Stimulated activated CD8-positive, alpha-beta memory T cell treated with anti-CD3 and anti-CD28 coated beads, Interleukin-12 subunit alpha, Interleukin-12 subunit beta, amount 100 ng/mL, for 4 hours (primary cell): ENCODE measurements at places on chromosomes 4 and X.

- peak; percentile 5 for DNase-seq
Measured at GRCh38 chrX:107628662-107629539, 591 bp downstream of the PRPS1 start.

GRCh38 chrX:131521824-131522223 lies 22.1 kb upstream of the OR13H1 start:
- no peak for DNase-seq

GRCh38 chr4:56505269-56506130 lies at the start of gene ARL9:
ARL9 (plus strand) TSS chr4:56505791; CDS start chr4:56505863, 72 bp downstream.
- DNase-seq = peak; percentile 31

DNA sequence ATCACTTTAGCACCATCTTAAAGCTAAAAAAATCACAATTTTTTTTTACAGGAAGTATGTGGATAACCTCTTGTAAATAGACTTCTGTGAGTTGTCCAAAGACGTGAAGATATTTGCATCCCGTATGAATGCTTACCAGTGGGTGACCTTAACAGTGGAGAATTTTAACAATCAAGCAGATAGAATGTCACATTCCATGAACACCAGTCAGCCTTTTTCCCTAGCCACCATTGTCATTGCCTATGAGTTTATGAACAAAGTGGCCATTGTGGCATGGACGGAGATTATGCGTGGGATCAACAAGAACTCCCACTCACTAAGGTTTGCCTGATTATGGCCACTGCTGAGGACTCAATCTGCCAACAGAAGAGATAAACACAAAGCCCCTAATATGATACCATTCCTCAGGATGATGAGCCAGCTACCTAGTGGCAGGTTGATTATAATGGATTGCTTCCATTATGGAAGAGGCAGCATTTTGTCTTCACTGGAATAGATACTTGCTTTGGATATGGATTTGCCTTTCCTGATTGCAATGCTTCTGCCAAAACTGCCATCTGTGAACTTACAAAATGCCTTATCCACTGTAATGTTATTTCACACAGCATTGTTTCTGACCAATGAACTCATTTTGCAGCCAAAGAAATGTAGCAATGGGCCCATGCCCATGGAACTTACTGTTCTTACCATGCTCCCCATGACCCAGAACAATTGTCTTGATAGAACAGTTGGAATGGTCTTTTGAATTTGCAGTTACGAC lies 830.9 kb upstream of the NDST4 start:
- no peak for DNase-seq

DNA sequence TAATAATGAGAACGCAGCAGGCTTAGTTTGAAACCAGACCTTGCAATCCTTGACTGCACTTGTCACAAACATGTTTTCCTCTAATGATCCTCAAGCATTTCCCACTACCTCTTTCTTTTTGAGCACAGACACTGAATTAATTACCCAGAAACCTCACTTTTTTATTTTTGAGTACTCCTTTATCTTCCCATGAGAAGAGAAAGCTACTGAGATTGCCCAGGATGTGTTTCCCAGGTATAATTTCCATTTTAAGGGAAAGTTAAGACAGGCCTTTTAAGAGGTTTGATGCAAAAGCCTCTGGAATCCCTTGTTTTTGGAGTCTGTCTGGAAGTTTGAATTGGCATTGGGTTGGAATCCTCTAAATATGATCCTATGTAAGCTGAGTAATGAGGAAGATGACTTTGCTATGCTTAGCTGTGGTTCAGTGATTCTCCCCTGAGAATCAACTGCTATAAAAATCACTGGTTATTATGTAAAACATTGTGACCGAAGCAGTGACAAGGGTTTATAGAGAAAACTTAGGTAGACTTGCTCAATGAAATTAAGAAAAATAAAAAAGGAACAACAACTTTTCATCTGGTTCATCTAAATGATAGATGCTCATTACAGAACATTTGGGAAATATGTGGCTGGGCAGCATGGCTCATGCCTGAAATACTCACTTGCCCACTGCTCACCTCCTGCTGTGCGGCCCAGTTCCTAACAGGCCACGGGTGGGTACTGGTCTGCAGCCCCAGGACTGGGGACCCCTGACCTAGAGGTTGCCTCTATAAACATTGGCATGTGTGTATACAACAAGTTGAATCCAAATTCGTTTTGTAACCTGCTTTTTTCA lies 10.8 kb upstream of the RHOH start:
- DNase-seq = no peak

DNA sequence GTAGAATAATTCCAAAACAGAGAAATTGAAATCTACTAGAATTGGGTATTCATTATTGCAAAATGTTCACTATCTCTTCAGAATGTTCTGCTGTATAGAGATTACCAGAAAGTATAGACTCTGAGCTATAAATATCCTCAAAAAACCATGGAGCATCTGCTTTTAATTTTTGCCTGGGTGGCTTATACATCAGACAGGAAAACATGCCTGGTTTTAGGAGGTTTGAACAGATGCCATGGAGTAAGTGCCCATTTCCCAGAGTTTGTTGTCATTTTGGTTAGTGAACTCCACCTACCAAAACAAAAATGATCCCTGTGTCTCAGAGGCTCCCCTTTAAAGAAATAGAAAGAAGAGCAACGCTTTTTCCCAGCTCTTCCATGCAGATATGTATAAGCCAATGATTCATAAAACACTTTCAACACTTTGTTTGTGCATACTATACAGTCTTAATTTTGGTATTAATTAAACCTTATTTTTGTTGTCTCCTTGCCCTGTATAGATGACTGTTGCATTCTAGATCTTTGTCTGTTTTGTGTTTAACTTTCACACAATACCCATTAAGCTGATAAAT lies 68.7 kb downstream of the MEPE start:
- DNase-seq = no peak

DNA sequence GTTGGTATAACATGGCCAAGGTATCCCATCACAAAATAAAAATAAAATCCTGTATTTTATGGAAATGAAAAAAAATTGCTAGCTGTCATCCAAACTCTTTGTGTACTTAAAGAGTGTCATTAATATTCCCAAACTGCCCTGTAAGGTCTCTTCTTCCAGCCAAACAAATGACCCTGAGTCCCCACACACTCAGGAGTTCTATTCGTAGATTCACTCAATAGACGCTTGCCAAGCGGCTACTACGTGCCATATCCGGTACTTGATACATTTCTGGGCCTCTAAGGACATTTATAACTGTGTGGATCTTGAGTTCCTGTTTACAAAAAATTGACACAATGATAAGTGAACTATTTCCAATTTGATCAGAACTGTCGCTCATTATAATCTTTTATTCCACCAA lies 245.1 kb downstream of the SCFD2 start:
- DNase-seq = no peak

GRCh38 chr4:92501456-92501855 lies 197.7 kb downstream of the GRID2 start:
- no peak for DNase-seq

- DNase-seq = no peak
Measured at GRCh38 chr4:98692411-98692810, 34.0 kb upstream of the TSPAN5 start.

DNA sequence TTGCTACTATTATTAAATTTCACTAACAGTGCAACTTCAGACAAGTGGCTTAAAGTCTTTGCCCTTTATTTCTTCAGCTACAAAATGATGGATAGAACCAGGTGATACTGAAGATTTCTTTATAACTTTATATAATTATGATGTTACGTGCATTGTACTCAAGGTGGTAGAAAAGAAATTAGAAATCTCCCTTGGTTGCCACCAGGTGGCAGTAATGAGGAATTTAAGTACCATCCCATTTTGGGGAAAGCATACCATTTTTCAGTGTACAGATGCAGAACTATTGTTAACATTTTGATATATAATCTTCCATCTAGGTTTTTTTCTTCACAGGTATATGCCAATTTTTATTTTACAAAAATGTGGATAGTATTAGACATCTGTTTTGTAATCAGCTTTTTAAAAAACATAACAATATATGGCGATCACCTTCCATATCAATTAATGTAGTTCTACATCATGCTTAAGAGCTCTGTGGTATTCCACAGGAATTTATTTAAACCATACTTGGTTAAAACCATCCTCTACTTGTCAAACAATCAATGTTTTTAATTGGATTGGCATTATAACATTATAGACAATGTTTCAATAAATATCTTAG lies 37.7 kb upstream of the RAB33B start:
- DNase-seq = no peak

GRCh38 chrX:57902633-57903032 lies 7.6 kb downstream of the ZXDA start:
- DNase-seq = no peak

DNA sequence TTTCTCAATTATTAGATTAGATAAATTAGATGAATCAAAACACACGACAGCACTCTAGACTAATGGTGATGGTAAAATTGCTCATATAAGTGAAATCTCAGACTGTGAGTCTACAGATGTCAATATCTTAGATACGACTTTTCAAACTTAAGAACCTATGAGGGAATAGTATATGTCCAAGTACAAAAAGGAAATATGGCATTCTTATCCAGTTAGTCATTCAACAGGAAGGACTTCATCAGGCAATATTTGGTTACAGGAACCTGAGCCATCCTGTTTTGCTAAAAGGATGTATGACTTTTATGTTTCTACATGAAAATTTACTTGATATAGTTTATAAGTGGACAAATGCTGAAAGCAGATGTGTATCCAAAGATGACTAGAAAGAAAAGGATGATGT lies 107.0 kb downstream of the CT47B1 start:
- no peak for DNase-seq

DNA sequence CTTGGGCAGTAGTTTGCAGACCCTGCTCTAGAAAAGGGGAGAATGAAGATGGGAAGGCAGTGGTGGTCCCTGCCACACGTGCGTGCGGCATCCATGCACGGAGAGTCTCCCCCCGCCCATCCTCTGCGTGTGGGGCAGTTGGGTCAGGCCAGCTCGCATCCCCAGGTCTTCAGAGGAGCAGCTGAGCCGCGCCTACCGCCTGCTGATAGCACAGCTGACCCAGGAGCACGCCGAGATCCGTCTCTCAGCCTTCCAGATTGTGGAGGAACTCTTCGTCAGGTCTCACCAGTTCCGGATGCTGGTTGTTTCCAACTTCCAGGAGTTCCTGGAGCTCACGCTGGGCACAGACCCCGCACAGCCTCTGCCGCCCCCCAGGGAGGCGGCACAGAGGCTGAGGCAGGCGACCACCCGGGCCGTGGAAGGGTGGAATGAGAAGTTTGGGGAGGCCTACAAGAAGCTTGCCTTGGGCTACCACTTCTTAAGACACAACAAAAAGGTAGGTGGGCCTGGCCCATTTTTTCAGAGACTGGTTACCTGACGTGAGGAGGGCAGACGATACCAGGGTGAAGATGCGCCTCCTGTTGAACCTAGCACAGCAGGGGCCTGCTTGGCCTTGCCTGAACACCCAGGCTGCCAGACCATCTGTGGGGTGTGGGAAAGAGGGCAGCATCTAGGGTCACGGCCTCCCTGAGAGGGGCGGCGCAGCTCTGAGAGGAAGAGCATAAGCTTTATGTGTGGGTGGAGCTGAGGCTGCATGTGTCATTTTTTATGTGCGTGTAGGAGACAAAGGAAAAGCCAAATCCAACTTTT lies 2.6 kb downstream of the UVSSA start:
- no peak for DNase-seq

GRCh38 chr4:139872274-139872673 lies 206.7 kb downstream of the MGST2 start:
- DNase-seq = no peak

DNA sequence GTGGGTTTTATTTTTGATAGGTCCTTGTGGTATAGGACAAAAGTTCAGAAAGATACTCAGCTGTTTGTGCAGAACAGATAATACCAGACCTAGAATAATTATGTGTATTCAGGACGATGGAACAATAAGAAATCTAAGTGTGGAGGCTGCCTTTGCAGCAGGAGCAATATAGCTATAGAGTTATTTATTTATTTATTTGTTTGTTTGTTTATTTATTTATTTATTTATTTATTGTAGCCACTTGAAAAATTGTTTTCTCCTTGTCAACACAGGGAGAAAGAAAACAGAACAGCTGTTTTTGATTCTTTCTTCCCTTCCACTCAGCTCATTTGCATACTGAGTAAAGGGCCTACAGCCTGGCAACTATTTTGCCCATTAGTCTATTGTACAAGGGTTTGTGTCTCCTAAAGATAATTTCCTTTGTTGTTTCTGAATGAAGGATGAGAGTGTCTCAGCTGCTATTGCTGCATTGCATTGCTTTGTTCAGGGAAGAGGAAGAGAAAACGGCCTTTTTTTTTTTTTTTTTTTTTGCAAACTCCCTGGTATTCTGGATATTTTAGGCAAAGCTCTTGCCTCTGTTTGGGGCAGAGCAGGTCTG lies 56.0 kb upstream of the ESX1 start:
- DNase-seq = no peak

DNA sequence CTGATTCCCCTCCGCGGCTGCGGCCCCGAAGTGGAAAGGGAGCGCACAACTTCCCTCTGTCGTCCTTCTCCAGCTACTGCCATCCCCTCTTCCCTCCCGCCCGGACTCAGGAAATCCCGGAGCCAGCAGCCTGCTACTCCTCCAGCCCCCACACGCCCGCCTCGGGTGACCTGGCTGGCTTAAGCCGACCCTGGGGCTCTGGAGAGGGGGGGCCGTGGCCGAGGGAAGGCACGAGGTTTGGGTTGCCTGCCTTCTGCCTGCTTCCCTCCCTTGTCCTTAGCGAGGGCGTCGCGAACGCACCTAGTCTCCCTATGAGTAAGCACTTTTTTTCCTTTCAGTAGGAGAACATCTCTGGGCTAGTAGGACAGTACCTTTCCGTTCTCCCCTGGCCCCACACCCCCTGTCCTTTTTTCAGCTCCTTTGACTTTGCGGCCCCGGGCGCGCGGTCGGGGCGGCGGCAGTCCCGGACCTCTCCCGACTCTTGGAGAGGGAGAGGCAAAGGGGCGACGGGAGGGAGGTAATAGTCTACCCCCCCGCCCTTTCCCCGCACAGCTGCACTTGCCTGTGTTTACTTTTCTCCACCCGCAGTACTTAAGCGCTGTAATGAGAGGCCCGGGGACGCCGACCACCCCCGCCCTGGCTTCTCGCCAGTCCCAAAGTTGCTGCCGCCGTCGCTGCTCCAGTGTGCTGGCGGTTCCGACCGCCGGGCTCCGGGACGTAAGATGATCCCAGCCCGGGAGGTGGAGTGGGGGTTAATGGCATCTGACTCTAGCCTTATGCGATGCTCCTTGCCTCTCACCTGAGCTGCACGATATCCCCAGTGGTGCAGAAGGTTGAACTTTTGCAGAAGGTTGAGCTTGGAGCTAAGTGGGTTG lies 868 bp downstream of the PLS3 start:
- no peak for DNase-seq

DNA sequence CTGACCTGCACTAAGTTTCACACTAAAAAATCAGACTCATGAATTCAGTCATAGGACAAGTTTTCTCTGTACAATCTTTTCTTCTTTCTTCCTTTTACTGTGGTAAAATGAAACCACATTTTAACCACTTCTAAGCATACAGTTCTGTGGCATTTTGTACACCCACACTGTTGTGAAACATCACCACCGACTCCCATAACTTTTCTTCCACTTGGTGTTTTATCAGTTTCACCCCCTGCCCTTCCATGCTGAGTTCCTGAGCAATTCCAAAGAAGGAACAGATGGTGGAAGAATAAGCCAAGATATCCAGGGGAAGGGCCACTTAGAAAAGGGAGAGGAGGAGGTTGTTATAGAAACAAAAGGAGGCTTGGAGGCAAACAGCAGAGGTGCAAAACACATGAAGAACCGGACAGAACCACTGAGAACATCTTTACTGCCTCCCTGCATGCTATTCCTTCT lies 22.6 kb downstream of the SLC25A4 start:
- DNase-seq = no peak

GRCh38 chr4:147731580-147732517 lies at the start of gene ARHGAP10:
ARHGAP10 (plus strand) TSS chr4:147732088; CDS start chr4:147732302, 214 bp downstream.
- peak; percentile 59 for DNase-seq
